ENCODE measurements at places on chromosomes 5 and 9.

DNA sequence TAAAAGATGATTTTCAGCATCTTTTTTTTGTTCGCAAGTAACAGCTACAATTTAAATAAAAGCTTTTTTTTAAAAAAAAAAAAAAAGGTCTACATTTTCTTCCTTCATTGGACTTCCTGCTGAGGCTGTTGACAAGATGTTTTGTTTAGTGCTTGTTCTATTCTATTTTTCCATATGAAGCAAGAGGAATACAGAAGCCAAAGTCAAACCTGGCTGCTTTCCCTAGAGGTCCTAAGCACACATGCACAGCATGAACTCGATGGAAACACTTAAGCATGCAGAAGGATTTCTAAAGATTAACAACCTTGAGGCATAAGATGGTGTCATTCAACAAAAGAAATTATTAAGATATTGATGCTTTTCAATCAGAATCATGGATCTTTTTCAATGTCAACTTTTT lies 105.1 kb downstream of the ADCY2 start:
- DNase-seq: no peak

DNA sequence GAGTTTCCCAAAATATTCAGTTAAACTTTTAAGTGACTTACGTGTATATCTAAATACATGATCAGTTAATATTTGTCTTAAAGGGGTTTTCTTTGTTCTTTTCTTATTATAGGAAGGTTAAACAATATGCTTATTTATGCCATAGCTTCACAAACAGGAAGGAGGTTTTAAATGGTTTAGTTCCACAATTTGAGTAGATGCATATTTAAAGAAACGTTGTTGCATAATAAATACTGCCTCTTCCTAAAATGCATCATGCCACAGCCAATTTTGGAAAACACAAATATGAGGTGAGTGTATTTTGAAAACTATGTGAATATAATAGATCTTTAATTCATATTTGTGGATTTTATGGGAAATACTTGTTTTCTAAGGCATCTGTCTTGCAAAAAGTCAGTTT lies 2.5 kb upstream of the ADRB2 start:
- DNase-seq: no peak

DNA sequence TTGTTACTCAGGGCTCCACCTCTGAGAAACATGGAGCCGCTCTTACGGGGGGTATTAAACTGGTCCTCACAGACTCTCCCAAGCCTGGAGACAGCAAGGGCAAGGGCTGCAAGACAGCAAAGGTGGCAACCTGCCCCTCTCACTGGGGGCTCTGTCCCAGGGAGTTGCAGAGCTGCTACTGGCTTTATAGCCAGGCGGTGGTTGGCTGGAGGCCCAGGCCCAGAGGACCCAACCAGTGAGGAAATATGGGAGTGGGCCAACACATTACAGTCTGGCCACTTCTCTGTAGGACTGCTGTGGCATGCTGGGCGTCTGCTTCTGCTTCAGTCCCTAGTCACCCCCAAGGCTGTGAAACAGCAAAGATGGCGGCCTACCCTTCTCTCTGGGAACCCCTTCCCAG lies 597.2 kb downstream of the LRRC70 start:
- DNase-seq: no peak

DNA sequence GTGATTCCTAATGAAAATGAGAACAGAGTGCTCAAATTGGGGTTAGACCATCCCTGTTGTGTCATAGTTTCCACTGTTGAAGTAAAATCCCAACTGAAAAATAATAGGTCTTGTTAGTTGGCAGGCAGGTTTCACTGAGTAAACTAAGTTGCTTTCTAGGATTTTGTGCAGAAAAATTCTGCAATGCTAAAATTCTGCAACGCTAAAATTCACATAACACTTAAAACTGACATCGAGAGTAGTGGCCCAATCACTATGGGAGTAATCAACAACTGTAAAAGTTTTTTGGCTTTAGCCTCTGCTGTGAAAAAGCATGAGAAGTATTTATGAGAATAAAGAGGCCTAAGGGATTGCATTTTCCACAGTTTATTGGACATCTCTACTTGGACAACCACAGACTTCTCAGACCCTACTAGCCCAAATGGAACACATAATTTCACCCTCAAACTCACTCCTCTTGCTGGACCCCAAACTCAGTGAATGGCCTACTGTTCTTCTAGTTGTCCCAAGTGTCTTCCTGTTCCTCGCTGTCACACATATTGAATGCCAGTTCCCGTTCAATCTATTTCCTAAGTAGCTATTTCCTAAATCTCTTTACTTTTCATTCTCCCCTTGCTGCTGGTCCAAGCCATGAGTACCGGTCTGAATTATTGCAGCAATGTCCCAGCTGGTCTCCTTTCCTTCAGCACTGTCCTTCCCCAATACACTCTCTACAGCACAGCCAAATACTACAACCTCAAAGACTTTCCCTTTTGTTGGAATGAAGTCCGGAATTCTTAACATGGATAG lies 355.4 kb downstream of the PDE4D start:
- DNase-seq: no peak

GRCh38 chr5:116035123-116035522 lies 2.9 kb downstream of the ARL14EPL start:
- DNase-seq: no peak

- no peak for DNase-seq
These were observed 33.4 kb downstream of the FAM81B start for GRCh38 chr5:95424526-95424925.

DNA sequence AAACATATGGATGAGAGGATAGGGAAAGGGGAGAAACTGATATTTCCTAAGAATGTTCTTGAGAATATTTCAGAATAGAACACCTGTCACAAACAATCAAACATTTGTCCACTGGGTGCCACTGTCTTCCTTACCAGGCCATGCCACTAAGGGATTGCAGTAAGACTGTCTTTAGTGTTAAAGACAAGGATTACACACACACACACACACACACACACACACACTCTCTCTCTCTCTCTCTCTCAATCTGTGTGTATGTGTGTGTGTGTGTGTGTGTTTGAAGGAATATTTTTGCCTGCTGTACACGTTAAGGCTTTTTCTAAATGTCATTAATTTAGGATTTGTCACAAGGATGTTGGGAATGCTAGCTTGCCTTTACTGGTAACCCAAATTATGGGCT lies 54.4 kb downstream of the CCDC192 start:
- no peak for DNase-seq

GRCh38 chr5:72096602-72097188 lies 10.6 kb upstream of the MAP1B start:
- no peak for DNase-seq

DNA sequence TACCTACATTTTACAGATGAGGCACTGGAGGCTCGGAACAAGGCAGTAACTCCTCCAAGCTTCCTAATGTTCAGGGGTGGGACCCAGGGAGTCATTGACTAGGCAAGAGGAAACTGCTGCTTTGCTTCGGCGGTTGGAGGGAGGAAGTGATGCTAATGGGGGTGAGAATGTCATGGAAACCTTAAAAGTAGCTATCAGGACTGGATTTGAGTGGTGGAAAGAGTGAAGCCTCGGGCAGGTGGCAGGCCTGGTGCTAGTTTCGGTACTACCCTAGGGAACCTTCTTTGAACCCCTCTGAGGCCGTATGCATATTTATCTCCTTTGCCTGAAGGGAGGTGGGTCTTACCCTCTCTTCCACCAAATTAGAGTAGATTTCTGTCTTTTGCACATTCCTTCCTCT lies 1.6 kb downstream of the BSPRY start:
- DNase-seq: no peak

Data from stimulated activated CD8-positive, alpha-beta memory T cell treated with anti-CD3 and anti-CD28 coated beads, Interleukin-2, amount 100 ng/mL, for 1 hour (primary cell).